Stimulated activated CD4-positive, alpha-beta T cell treated with anti-CD3 and anti-CD28 coated beads, Interleukin-4, amount 100 ng/mL, for 24 hours (primary cell): ENCODE measurements at places on chromosomes 1 and 21.

DNA sequence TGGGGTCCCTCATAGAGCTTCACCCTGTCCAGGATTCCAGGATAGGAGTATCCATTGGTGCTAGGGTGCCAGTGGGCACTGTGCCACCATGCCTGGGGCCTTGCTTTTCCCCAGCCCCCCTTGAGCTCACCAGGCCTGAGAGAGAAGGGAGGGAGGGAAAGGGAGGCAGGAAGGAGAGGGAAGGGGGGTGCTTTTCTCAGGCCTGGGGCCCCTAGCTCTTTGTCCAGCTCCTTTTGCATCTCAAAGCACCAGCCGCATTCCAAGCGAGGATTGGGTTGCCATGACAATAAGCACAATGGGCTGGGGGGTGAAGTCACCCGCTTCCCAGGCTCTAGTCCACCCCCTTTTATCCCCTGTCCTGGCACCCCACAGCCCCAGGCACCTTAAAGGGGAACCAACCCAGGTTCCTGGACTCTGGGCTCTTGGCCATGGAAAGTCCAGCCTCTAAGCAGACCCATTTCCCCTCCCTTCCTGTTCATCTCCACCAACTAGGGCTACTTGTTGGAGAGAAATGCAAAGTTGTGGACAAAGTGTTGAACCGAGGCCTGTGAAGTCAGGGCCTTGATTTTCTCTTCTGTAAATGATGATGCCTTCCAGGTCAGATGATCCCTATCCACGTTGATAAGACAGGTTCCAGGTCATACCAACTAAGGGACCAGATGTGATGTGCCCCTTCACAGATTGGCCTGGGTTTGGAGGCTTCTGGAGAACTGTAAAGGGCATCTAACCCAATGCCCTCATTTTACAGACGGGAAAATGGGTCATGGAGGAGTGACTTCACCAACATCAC is 11.4 kb downstream of the THBS3 start:
- DNase-seq = no peak

GRCh38 chr1:161747801-161748200 is 1.8 kb upstream of the DUSP12 start:
- DNase-seq = no peak

- DNase-seq = no peak
Measured at GRCh38 chr1:199979071-199979470, 48.4 kb upstream of the NR5A2 start.

GRCh38 chr1:223225481-223225880 is 82.4 kb upstream of the TLR5 start:
- DNase-seq = no peak

DNA sequence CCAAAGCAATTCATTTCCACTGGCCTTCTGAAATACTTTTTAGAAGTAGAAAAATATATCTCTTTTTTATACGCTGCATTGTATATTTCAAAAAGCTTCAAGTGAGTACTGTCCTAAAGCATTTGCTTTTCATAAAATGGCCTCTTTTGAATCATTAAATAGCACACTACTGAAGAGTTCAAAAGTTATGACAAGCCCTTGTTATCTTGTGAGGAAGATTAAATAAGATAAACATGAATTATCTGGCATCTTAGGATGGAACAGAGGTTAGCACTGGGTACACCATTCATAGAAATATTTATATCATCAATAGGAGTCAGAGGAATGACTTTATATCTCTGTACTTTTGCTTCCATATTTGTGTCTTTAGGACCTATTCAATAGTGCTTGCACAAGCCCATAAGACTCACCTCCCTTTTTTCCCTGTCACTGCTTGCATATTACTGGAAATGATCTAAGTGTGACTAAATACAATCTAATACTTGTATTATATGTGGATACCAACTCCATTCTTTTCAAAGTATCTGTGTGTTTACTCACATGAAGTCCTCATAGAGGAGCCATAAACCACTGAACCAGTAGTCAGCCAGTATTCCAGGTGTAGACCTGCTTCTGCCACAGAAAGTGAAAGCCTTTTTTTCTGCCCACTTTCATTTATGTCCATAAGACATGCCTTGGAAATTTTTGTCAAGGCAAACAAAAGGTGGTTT is 274.2 kb upstream of the C1orf105 start:
- DNase-seq = no peak

DNA sequence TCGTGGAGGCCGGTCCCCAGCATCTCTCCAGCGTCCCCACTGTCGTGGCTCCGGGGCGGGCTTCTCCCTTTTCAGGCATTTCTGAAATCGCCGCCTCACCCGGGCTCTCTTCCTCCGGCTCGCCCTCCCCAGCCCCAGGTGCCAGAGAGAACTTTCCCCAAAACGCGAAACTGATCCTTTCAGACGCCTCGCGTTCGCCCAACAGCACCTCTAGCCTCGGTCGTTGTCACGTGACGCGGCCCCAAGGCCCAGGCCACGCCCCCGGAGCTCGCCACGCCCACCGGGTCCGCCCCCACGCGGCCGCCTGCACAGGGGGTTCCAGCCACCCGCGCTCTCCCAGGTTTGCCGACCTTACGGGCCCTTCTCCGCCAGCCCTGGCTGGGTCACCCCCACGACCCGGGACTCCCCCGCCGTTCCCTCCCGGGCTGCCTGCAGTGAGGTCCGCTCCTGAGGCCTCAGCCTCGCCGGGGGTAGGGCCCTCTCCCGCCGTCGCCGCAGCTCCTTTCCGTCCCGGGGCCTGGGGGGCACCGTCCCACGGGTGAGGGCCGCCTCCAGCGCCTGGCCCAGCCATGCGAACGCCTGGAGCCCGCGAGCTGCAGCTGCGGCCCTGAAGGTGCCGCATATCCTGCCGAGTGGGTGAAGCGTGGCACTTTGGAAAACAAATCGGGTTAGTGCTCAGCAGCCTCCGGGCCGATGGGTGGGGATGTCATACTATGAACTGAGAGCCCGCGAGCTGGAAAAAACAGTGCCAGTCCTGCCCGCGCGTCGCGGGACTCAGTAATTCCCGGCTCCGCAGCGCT is 21.0 kb downstream of the H3-3A start:
- peak; percentile 91 for DNase-seq

DNA sequence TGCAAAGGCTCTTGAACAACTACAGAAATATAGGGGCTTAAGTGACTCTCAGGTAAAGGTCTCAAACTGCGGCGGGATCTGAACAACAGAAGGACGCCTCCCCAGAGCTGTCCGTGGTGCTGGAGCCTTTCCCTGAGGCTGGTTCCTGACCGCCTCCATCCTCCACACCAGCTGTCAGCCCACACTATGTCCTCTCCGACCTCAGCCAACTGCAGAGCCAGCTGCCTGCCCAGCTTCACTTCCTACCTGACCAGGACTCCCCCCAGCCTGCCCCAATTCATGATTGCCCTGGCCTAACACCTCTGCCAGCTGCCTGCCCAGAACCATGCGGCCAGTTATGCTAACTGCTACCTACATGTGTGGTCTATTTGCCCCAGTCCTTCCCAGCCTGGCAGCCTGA is 63.6 kb upstream of the ZC3H12A start:
- no peak for DNase-seq

- DNase-seq = no peak
Measured at GRCh38 chr21:38714039-38714817, 91.5 kb upstream of the ETS2 start.

- no peak for DNase-seq
Measured at GRCh38 chr1:48793863-48794262, 17.2 kb upstream of the BEND5 start.

GRCh38 chr1:157132616-157133167 is 5.5 kb downstream of the ETV3 start:
- DNase-seq = no peak

DNA sequence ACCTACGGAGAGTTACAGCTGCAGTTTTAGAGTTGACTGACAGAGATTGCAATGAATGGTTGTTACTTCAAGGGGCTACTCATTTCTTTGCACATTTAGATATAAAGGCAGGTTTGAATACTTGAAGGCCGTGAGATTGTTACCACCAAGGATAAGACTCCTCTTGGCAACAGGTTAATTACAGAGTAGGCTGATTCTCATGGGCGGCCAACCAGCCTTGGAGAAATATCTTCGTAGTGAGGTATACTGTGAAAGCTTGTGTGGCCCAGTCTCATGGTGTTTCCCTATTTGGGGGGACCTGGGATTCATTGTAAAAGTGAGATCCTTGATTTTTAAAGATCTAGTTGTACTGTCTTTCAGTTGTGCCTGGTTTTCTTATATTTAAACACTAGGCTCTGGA is 103.2 kb upstream of the OLFM3 start:
- no peak for DNase-seq

DNA sequence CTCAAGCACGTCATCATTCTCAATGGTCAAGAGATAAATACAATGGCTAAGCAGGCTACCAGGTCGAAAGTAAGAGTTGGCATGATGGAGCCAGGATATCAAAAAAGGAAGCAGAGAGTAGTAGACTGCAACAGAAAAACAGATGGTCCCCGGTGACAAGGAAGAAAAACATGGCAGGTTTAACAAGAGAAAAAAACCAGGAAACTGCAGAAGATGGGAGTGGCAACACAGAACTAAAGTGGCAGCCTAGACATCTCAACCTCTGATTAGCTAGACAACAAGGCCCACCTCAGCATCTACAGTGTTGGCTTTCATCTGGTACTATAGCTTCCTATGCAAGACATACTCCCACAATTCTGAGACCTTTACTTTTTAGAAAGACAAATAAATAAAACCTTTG is 3.1 kb downstream of the UBR4 start:
- DNase-seq = no peak

GRCh38 chr1:25766721-25767436 is 33.1 kb upstream of the SELENON start:
- DNase-seq = no peak

DNA sequence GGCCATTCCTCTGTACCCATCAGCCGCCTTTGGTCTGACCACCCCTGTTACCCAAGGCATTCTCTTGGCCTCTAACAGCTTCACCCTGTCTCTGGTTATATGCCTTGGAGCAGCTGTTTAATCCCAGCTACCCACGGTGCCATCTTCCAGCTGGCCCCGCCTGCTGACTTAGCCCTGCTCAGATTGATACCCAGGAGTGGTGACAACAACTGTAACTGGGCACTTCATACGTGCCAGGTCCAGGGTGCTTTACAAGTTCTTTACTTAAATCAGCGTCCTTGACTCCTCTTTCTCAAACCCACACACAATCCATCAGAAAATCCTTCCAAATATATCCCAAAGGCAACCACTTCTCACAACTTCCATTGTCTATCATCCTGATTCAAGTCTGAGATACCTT is 37.2 kb upstream of the HMGB4 start:
- no peak for DNase-seq

- no peak for DNase-seq
Measured at GRCh38 chr1:117857418-117857817, 72.0 kb downstream of the GDAP2 start.

DNA sequence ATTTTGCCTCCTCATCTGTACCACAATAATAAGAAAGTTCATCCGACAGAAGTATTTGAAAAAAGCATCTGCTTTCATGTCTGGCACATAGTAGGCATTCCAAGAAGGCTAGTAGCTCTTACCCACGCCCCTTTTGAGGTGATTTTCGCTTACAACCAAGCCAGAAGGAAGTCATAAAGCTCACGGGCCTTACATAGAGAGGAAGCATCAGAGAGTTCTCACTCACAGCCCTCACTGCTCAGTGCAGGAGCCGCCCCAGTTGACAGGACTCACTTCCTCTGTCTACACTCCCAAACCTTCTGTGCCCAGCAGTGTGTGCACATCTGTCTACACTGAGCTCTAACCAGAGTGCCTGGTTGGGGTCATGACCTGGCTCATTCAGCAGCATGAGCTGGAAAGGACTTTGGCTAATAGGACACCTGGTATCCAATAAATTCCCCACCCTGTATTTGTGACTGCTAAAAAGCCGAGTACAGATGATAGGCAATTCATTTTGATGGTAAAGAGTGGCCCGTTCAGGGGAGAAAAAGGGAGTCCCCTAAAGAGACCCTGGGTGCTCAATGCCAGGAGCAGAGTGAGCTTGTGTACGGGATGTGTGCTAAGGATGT is 36.8 kb upstream of the DUSP10 start:
- DNase-seq = no peak

GRCh38 chr21:17979763-17980162 is 160.6 kb upstream of the C21orf91 start:
- DNase-seq = no peak

GRCh38 chr1:56330391-56331026 is 248.9 kb downstream of the PLPP3 start:
- DNase-seq = no peak

DNA sequence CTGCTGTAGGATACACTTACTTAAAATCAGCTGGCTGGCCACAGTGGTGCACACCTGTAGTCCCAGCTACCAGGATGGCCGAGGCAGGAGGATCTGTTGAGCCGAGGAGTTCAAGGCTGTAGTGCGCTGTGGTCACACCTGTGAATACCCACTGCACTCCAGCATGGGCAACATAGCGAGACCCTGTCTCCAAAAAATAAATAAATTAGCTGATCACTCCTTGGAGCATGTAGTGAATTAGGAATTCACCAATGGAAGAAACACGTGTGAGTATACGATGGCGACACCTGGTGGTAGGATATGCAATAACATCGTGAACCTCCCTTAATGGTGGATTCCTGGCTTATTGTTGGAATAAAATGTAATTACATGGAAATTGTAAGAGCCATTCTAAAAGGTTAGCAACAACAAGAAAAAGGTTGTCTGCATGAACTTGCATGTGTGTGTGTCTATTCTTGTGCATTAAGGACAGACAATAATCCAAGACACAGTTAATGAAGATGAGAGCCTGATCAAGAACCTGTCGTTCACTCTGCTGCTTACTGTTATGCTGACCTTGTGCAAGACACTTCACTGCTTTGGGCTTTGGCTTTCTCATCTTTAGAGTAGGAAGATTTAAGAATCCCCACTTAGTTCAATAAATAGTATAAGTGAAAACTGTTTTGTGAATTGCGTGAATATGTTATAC is 38.6 kb upstream of the COX20 start:
- peak; percentile 62 for DNase-seq

DNA sequence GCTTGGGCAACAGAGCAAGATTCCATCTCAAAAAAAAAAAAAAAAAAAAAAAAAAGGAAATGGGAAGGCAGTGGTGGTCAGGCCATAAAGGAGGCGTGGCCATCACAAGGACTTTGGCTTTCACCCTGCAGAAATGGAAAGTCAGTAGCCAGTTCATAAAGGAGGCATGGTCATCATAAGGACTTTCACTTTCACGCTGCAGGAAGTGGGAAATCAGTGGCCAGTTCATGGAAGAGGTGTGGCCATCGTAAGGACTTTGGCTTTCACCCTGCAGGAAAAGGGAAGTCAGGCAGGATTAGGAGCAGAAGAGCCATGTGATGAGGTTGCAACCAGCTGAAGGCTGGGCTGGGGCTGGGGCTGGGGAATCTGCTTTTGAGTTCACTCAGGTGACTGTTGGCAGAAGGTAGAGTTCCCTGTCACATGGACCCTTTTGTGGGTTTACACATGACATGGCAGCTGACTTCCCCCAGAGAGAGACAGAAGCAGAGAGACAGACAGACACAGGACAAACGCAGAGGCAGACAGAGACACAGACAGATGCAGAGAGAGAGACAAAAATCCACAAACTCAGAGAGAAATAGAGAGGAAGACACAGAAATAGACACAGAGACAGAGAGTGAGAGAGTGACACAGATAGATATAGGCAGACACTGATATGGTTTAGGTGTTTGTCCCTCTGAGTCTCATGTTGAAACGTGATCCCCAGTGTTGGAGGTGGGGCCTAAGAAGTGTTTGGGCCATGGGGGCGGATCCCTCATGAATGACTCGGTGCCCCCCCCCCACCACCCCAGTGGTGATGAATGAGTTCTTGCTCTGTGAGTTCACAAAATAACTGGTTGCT is 263.9 kb upstream of the KAZN start:
- no peak for DNase-seq

- no peak for DNase-seq
Measured at GRCh38 chr1:214414691-214415090, 133.7 kb downstream of the SMYD2 start.

- no peak for DNase-seq
Measured at GRCh38 chr1:16984717-16985116, 4.3 kb upstream of the MFAP2 start.

- no peak for DNase-seq
Measured at GRCh38 chr1:240985081-240985480, 371.9 kb downstream of the RGS7 start.
